CD4-positive, alpha-beta memory T cell (primary cell): ENCODE measurements at places on chromosomes 11 and 22. TPM values are rescaled to one million over a fixed set of nuclear protein-coding genes. Genes with fewer than 3 reads are reported as not detected.

OOSP2 gene
- total RNA-seq = not detected

APOA1 gene
- not detected for total RNA-seq

PIK3IP1 gene
- 399 TPM for total RNA-seq

RAB38 gene
- 0.30 TPM for total RNA-seq

YPEL1 gene
- total RNA-seq = 9.8 TPM
